ENCODE measurements at places on chromosomes 1 and 21. TPM values are rescaled to one million over a fixed set of nuclear protein-coding genes. Genes with fewer than 3 reads are reported as not detected.

The GJA8 gene
- not detected for polyA plus RNA-seq

DNA sequence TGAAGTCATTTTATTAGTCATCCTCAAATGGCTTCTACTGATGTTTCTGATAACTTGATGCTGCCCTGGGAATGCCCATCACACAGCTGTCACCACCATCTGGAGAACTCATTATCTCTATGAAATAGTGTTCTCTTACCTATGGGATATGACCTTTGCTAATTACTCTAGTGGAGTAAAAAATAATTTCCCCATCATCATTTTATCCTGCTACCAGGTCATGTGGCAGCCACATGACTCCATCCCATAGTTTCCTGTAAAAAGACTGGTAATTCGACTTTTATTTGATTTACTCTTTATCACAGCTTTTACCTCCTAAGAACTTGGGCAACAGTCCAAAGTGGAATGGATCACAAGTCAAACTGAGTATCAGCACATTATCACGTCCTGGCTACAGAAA is 76.1 kb upstream of the USP25 start:
- no peaks in the 10 kb centered on the region for H3K27me3 ChIP-seq
- no peak for DNase-seq
- no peaks in the 10 kb centered on the region for H3K36me3 ChIP-seq

The SPATA46 gene
- polyA plus RNA-seq = not detected

The CD244 gene
- 4.6 TPM for polyA plus RNA-seq

GRCh38 chr1:51942281-51942680 is 48.2 kb downstream of the RAB3B start:
- no peak overlapping the region for H3K4me3 ChIP-seq
- no peaks in the 10 kb centered on the region for H3K4me1 ChIP-seq
- DNase-seq = no peak
- H3K27ac ChIP-seq = no peak overlapping the region
- no peaks in the 10 kb centered on the region for H3K27me3 ChIP-seq

DNA sequence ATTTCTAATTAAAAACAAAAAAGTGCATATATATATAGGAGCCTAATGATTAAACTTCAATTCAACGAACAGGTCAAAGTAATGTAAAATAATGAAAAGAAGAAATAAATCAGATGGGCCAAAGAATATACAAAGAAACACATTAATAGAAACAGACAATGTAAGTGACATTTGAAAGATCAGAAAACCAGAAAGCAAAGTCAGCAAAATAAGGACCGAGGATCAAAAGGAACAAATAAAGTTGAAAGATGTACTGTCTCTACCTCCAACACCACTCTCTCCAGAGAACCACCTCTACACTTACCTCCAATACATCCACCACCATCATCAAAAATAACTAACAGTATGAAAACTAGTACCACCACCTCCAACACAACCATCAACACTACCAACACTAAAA is 1226.3 kb upstream of the NCAM2 start:
- H3K4me3 ChIP-seq = no peak overlapping the region
- H3K27ac ChIP-seq = no peak overlapping the region
- DNase-seq = no peak
- no peaks in the 10 kb centered on the region for H3K27me3 ChIP-seq
- H3K36me3 ChIP-seq = no peaks in the 10 kb centered on the region
- H3K4me1 ChIP-seq = no peaks in the 10 kb centered on the region

DNA sequence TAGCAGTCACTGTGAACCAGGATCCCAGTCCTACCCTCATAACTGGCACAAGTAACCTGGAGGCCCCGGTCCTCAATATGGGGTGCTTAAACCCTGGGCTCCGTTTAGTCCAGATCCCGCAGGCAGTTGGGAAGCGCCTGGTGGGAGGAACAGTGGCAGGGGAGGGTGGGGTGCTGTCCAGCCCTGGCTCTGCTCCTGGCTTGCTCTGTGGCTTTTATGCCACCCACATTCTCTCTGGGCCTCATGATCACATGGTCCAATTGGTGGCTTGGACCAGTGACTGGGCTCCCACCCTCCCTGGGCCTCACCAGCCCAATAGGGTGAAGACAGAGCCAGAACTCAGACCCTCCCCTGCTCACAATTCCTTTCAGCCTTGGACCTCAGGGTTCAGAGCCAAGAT is 2.9 kb downstream of the CD164L2 start:
- H3K27me3 ChIP-seq = no peaks in the 10 kb centered on the region
- H3K4me3 ChIP-seq = no peak overlapping the region
- no peak for DNase-seq
- no peaks in the 10 kb centered on the region for H3K36me3 ChIP-seq

DNA sequence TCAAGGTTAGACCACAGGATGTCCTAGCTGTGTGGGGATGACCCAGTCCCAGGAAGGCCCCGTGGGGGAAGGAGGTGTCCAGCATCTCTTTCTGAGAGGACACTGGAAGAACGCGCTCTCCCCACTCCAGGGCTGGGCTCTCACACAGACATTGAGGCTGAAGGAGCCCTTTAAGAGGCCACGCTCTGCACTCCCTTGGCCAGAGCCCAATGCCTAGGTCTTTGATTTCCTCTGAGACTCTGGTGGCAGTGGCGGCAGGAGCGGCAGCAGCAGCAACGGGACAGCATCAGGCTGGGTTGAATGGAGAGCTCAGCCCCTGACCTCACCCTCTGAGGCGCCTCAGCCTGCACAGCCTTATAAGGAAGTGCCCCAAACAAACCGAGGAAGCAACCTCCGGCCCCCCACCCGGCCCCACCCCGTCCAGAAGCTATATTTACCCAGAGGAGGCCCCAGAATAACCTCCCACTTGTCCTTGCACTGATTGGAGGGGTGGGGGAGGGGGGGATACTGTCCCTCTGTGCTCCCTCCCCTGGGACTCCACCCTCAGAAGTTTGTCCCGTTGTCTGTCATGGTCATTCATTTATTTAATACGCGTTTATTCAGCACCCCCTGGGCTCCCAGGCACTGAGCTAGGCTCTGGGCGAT is 12.3 kb downstream of the NES start:
- no peak for DNase-seq
- H3K4me3 ChIP-seq = no peak overlapping the region
- H3K36me3 ChIP-seq = no peaks in the 10 kb centered on the region
- H3K4me1 ChIP-seq = peaks cover 15% of the 10 kb centered on the region

DNA sequence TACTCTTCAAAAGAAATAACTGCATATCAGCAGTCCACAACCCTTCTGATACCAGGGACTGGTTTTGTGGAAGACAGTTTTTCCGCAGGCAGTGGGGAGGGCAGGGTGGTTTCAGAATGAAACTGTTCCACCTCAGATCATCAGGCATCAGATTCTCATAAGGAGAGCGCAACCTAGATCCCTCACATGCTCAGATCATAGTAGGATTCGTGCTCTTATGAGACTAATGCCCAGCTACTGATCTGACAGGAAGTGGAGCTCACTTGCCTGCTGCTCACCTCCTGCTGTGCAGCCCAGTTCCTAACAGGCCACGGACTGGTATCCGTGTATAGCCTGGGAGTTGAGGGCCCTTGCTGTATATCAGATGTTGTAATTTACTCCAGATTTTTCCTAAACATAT is 11.5 kb downstream of the RO60 start:
- H3K4me3 ChIP-seq = no peak overlapping the region
- H3K27ac ChIP-seq = peak overlapping the region; percentile 20
- H3K27me3 ChIP-seq = no peaks in the 10 kb centered on the region
- DNase-seq = no peak
- H3K4me1 ChIP-seq = peaks cover 25% of the 10 kb centered on the region

The FAM72C gene
- polyA plus RNA-seq = not detected

All from naive thymus-derived CD4-positive, alpha-beta T cell (primary cell).